Calu3 (cell line): ENCODE measurements at places on chromosomes 4 and X. TPM values are rescaled to one million over a fixed set of nuclear protein-coding genes. Genes with fewer than 3 reads are reported as not detected.
A peak's percentile ranks its signal among the peaks of the same experiment; 100 is the strongest.

DNA sequence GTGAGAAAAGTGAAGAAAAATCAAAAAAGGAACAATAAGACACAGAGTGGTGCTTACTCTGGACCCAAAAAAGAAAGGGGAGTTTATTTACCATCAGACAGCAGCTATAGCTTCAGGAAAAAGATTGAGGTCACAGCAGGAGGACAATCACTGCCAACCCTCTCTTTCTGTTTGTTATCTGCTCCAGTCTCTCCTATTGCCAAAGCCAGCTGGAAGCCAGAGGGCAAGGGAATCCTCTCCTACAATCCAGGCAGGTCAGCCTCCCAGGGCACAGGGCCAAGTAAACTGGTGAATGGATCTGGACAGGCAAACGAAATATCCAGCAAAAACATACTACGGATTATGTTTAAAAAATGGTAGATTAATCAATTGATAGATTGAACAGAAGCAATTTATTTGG lies 306.9 kb upstream of the SLIT2 start:
- DNase-seq = no peak

The TLR6 gene
- total RNA-seq = 0.68 and 0.73 TPM in 2 replicates

- no peak for DNase-seq
Observed at GRCh38 chr4:79621061-79621460, 213.0 kb upstream of the GK2 start.

The TMPRSS11D gene
- total RNA-seq = not detected in 2 replicates

GRCh38 chr4:90718931-90719330 lies 591.7 kb downstream of the CCSER1 start:
- DNase-seq = no peak

The KANTR gene
- total RNA-seq = 14.5 and 18.2 TPM in 2 replicates

The NDNF gene
- 0.29 and 0.66 TPM in 2 replicates for total RNA-seq

DNA sequence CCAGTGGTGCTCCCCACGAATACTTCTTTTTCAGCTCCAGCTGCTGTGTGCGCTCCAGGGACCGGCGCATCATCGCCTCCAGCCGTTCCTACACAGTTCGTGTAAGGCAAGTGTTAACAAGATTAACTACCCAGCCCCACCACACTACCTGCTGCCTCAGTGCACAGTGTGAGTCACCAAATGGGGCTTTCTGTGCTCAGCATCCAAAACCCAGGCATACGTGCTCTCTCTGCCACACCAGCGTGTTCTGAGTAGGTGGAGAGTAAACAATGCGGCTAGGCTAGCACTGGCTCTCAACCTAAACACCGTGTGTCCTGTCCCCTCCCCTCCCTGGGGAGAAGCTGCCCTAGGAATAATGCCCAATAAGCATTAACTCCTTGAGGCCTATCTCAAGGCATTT lies 60.0 kb downstream of the MAP7D2 start:
- peak; percentile 53 for DNase-seq

GRCh38 chr4:90958256-90958895 lies 831.2 kb downstream of the CCSER1 start:
- peak; percentile 28 for DNase-seq

GRCh38 chrX:110089656-110090403 lies 86.9 kb downstream of the TMEM164 start:
- no peak for DNase-seq

- DNase-seq = peak; percentile 77
Observed at GRCh38 chr4:168318266-168318895, at the start of gene DDX60. TSS of gene DDX60 (minus strand) at chr4:168318752. CDS start at chr4:168311259, 7,493 bp downstream.

DNA sequence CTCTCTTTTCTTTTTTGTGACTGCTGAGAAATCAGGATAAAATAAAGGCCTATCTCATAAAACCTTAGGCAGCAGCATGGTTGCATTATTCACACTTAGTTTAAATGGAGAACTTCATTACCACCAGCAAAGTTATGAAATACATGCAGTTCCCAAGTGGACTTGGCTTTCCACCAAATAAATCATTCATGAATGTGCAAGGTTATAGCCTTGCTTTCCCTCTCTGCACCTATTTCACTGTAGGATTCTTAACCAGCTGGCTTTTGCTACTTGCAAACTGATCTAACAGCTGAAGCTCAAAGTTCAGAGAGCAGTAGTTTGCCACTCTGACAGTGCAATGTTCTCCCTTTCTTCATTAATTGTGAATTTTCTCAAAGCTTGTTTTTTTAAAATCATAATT lies 140.1 kb upstream of the SMIM31 start:
- no peak for DNase-seq

The PROM1 gene
- 43.8 and 73.9 TPM in 2 replicates for total RNA-seq

The LRP2BP gene
- 0.47 and 0.49 TPM in 2 replicates for total RNA-seq

DNA sequence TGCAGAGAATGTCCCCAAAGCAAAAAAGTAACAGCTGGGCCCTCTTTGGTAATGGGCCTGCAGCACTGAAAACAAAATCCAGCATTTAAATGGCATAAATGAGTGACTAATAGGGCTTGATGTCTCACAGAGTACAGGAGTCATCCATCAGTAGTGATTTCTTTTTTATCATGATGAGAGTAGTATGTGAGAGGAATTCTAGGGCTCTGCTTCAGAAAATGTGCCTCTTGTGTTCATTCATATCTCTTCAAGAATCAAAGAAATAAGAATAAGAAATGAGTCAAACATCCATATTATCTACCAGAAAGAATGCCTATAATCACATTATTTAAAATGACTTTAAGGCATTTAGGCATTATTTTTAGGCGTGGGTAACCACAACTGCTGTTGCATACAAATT lies 792.9 kb upstream of the HTR2C start:
- no peak for DNase-seq

GRCh38 chrX:68087526-68087925 lies 345.8 kb downstream of the OPHN1 start:
- no peak for DNase-seq

The BBS12 gene
- 2.4 TPM in 2 replicates for total RNA-seq

DNA sequence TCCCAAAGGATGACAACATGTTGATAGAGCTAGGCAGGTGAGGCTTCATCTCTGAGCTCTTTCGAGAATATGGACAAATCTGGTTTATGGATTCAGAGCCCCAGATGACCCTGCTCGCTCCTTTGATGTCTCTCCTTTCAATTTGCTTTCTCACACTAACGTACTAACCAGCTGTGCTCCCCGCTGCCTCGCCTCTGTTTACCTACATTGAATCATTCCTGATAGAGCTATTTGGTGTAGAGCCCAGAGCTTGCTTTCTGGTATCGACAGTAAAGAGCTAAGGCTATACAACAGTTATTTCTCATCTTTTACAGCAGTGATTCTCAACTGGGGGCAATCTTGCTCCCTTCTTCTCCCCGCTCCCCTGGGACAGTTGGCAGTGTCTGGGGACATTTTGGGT lies 8.9 kb upstream of the PHKA2 start:
- no peak for DNase-seq

DNA sequence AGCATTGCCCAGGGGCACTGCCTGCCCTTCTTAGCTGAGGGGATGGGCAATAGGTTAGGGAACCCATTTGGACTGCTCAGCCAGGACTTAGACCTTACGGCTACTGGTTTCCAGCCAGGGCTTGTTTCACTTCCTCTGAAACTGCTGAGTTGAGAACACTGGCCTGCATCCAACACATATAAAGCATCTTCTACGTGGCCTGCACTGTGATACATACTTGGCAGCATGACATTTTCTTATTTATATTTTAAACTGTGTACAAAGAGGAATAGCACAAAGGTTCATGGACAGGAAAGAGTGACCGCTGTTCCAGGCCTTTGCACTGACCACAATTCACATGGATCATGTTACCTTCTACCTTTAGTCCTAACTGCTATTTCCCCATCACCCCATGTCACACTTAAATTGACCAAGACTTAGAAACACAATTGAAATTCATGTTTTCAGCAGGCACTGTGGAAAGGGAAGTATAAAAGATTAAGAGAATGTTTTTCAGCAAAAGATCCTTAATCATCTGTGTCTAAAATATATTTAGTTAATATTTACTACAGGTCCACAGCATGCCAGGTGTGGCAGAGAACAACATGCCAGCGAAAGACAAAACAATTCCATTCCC lies 43.7 kb downstream of the NLGN4X start:
- DNase-seq = no peak

The ASMT gene
- total RNA-seq = not detected in 2 replicates

- DNase-seq = no peak
Observed at GRCh38 chr4:80521438-80521837, 185.9 kb downstream of the CFAP299 start.

DNA sequence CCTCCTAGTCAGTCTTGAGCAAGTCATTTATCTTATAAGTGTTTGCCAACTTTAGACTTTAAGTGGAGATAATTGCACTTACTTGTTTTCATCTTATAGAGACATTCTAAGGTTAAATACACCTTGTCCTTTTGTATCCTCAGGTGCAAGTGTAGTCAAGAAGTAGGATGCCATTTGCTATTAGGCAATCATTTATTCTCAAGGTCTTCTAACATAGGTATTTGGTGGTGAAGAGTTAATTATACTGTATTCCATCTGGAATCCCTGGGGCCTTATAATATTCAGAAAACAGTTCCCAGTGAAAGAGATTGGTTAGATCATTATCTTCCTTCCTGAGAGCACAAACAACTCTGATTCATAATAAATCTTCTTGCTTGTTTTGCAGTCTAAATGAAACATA lies 23.7 kb downstream of the SULT1E1 start:
- no peak for DNase-seq

The NOX1 gene
- not detected in 2 replicates for total RNA-seq
